Jurkat, Clone E6-1 (cell line): ENCODE measurements at places on chromosomes 6 and 20.

GRCh38 chr6:155434096-155434495 is 21.5 kb downstream of the NOX3 start:
- DNase-seq: no peak

DNA sequence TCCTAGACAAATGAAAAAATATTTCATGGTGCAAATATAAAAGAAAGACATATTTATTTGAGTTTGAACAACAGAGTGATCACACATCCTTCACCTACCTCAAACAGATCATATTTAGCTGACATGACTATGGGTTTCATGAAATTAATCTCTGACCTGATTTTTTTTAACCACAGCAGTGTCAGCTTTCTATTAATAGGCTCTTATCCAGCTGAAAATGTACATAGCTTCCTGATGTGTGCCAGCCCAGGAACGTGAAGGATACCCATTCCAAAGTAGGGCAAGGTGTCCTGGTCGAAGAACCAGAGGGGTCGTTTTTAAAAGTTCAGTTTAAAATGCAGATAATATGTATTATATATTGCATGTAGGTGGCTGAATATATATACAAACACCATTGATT is 19.8 kb downstream of the TRDN start:
- DNase-seq: no peak

GRCh38 chr6:37347670-37348111 is 6.1 kb upstream of the RNF8 start:
- DNase-seq: no peak

DNA sequence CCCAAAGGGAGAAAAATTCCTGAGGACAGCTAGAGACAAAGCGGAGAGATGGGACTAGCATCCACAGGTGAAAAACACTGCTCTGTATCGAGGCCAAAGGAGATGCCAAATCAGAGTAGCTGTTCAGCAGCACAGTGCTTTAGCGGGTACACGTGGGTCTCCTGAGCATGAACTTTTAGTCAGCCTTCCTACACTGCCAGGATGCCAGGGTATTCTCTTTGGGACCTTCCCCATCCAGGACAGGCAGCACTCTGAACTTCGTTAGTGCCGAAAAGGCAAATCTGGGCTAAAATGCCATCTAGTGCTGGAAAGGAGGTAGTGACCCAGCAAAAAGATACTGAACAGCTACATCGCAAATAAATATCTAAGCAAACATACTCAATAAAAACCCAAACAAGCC is 64.9 kb downstream of the C6orf58 start:
- DNase-seq: peak; percentile 16

GRCh38 chr20:62411479-62412193 is 4.6 kb upstream of the CABLES2 start:
- DNase-seq: no peak

DNA sequence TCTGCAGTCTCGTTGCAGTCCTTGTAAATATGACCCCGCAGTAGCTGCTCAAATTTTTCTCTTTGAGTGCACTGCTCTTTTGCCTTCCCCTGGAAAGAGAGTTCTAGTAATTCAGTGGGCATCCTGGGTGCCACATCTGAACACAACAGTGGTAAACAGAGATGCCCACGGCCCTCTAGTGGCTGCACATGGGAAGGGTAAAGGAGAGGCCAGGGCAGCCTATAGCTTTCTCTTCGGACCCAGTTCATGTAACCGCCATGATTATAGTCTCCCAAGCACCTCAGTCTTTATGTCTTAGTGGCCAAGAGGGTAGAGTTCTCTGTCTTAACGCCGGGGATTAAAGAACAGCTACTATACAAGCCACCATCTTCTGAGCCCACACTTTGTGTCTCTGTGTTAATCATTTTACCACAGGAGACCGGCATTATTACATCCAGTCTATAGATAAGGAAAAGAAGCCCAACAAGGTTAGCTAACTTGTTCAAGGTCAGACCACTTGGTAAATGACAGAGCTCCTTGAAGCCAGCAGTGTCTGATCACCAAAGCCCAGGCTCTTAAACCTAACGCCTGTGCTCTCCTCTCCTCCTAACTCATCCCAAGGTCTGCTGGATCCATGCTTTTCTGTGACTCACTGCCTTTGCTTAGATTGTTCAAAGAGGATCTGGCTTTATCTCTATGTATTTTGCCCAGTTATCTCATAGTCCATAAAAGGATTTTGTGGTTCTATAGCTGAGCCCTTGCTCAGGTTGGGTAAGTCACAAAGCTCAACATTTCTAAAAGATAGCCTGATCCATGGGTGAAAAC is 81.8 kb downstream of the ISM1 start:
- DNase-seq: peak; percentile 43

DNA sequence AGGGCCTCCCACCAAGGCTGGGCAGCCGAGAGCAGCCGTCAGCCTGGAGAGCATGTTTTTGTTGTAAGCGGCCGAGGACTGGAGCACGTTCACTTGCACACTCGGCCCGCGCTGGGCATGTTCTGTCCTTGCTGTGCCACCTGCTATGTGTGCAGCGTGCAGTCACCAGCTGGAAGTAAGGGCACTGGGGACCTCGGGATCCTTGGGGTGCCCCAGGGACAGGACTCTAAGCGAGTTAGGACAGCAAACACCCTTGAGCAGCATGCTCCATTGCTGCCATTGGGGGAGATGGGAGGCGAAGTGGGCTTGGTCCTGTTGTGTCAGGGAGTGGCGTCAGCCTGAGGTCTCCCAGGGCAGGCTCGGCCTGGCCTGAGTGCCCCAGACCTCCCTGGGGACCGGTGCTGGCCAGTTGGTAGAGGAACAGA is 18.6 kb downstream of the DYNLT1 start:
- DNase-seq: no peak

- no peak for DNase-seq
These were observed 3.5 kb upstream of the SYNJ2 start for GRCh38 chr6:157978021-157978783.

GRCh38 chr6:148221196-148221979 is 121.2 kb upstream of the SASH1 start:
- DNase-seq: no peak

DNA sequence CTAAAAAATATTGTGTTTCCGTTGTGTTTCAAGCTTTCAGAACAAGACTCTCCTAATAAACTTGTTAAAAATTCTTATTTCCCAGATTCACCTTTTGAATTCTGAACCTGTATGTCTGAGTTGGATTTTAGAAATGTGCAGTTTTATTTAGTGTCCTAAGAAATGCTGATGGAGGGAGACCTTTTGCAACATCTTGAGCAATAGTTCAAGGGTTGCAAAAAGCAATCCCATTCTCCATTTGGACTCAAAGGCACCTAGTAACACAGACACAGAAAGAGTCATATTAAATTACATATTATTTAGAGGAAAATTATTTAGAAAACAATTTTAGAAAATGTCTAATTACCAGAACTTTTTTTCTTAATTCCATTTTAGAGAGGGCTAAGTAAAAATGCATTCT is 448.5 kb downstream of the FRK start:
- no peak for DNase-seq

DNA sequence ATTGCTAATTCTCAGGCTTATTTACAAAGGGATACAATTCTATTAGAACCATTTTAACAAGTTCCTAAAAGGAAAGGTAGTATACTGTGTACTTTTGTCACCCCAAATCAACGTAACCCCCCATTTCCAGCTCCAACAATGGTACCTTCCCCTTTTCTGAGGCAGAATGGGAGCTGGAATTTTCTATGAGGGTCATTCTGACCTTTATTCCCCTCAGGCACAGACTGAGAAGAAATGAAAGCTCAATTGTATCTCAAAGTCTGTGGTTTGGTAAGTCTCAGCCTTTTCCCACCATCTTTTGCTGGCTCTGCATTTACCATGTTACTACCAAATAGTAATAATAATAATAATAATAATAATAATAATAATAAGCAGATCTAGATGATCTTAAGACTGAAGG is 571.0 kb downstream of the RNF144B start:
- DNase-seq: no peak

- no peak for DNase-seq
These were observed 6.2 kb upstream of the CITED2 start for GRCh38 chr6:139380611-139381010.

GRCh38 chr20:10551732-10552724 is 116.9 kb downstream of the SLX4IP start:
- no peak for DNase-seq

DNA sequence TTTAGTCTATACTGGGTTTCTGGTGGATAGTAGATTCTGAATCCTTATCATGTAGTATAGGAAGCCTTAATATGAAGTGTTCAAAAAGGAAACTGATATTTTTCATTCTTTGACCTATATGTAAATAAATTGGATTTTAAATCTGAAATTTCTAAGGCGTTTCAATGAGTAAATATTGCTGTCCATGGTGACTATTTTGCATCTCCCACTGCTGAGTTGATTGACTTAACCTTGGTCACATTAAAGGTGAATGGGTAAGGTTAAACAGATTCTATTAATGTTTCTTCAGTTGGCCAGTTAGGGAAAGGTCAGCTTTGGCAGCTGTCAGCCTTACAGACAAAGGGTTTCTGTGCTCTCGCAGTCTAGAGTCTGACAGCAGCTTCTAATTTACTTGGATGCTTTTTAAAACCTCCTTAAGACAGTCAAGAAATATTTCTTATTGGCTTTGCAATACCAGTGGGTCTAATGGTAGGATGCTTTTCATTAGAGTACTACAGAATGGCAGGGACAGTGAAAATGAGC is 24.8 kb downstream of the PRIM2 start:
- DNase-seq: no peak

- DNase-seq: no peak
These were observed 33.7 kb downstream of the GCNT2 start for GRCh38 chr6:10554826-10555225.

DNA sequence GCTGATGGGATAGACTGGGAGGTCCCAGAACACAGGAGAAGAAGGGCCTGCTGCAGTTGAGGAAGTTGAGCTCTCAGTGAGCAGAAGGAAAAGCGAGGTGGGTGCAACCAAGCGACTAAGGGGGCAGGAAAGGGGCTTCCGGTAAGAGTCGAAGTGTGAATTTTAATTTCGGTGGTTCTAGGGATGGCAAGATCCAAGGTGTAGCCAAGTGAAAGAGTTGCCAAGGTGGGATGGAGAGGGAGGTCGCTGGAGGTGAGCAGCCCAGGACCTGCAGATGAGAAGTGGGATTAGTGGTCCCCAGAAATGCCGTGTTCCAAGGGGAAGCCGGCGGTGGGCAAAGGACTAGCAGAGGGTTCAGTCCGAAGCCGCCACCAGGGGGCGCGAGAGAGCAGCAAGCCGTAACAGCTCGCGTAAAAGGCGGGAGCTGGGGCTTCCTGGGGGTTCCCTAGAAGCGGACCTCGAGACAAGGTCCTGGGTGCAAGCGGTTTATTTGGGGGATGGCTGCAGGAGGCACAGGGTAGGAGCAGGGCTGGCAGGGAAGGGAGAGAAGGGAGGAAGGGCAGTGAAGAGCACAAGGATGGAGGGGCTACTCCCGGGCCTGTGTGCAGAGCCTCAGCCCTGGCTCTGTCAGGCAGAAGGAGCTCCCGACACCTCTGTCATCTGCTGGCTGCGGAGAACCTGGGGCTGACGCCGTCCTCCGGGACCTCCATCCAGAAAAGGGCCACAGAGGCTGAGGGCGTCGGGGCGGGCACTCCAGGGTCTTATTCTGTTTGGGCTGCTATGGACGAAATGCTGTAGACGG is 103.6 kb downstream of the PAX1 start:
- peak; percentile 28 for DNase-seq

DNA sequence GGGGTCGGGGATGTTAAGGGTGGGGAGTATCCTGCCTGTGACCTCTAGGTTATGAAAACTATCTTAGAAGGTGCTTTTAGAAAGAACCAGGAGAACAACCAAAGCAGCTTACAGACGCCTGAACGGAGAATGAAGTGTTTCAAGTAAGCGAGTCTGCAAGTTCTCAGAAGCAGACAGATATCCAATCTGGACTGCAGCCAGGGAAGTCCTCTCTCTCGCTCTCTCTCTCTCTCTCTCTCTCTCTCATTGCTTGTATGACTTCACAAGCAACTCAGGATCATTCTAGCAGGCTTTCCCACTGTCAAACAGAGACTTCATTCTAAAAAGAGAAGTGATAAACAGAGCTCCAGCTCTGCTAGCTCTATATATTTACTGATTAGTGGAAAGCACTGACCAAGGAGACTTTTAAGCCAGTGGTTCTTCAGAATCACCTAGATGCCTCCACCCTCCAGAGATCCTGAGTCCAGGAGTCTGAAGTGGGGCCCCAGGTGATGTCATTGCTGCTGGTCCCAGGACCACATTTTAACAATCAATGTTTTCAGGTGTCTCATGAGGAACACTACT is 6.0 kb downstream of the TCF21 start:
- DNase-seq: no peak

GRCh38 chr6:107536180-107536961 is 46.5 kb downstream of the SOBP start:
- DNase-seq: no peak

- DNase-seq: peak; percentile 80
These were observed at the start of gene RIPOR2 for GRCh38 chr6:24935366-24936152. Gene RIPOR2, minus strand, starts transcription at chr6:24935960. Its CDS starts 62 bp downstream, at chr6:24935898.

DNA sequence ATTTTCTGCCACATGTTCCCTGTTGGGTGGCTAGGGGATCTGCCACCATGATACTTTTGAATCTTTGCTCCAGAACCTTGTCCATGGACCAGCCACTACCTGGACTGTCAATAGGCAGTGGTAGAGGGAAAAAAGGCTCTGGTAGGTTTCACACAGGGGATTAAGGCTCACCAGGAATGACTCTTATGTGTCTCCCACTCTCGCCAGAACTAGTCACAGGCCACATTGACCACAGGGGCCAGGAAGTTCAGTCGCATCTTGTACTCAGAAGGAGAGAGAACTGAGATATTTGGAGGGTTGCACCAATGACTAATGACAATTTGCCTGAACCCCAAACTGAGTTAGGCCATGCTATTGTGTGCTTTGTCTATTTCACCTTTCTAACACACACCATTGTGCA is 23.6 kb upstream of the APCDD1L start:
- no peak for DNase-seq

DNA sequence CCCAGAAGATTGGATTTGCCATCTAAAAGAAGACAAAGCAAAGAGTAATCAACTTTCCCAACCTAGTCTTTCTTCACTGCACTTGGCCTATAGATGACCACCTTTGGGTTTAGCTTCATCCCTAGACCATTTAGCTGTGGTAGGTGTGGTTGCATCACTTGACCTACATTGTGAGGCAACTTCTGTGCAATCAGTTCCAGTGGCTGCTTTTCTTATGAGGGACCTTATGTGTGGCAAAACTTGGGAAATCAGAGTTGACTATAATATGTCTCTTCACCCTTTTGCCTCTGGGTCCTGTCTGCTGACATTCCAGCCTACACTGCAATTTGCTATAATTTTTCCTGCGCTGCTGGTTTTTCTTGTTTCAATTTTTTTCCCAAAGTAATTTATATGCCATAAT is 55.2 kb downstream of the PRDM13 start:
- DNase-seq: no peak

DNA sequence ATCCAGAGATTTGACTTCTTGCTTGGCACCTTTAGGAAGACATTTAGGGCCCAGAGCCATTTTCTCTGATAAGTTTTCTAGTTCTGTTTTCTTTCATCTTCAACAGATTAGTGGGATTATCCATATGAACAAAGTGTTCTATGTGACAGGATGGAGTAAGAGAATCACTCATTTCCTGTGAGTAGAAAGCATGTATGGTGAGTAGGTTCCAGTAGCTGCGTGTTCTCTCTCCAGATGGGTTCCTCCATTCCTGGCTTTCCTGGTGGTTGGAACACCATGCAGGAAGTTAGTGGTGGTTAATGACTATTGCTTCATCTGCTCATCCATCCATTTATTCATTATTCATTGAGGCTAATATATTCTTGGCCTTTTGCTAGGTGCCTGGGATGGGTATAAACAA is 54.0 kb downstream of the EFCAB8 start:
- no peak for DNase-seq

- no peak for DNase-seq
These were observed 70.9 kb downstream of the HFE start for GRCh38 chr6:26158076-26158580.
